Astrocyte (in vitro differentiated cells and primary cell): ENCODE measurements at places on chromosomes 3 and 15. TPM values are rescaled to one million over a fixed set of nuclear protein-coding genes. Genes with fewer than 3 reads are reported as not detected.

DNA sequence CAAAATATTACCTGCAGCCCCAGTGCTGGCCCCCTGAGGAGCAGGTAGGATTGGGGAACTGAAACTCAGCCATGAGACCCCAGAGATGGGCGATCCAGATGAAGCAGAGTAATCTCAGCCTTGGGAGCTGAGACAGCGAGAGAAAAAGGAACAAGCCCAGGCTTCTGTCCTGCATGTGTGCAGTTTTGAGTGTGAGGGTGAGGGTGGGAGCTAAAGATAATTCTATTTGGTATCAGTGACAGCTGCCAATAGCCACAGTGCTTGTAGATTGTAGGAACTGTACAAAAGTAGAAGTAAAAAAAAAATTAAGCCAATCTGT is 5.9 kb downstream of the ATP8B4 start:
- H3K27me3 ChIP-seq: peaks cover 2% of the 10 kb centered on the region
- H3K27ac ChIP-seq: no peak overlapping the region
- no peak overlapping the region for H3K4me3 ChIP-seq

EHD4 gene
- total RNA-seq: 46.4 and 51.4 TPM in 2 replicates

DNA sequence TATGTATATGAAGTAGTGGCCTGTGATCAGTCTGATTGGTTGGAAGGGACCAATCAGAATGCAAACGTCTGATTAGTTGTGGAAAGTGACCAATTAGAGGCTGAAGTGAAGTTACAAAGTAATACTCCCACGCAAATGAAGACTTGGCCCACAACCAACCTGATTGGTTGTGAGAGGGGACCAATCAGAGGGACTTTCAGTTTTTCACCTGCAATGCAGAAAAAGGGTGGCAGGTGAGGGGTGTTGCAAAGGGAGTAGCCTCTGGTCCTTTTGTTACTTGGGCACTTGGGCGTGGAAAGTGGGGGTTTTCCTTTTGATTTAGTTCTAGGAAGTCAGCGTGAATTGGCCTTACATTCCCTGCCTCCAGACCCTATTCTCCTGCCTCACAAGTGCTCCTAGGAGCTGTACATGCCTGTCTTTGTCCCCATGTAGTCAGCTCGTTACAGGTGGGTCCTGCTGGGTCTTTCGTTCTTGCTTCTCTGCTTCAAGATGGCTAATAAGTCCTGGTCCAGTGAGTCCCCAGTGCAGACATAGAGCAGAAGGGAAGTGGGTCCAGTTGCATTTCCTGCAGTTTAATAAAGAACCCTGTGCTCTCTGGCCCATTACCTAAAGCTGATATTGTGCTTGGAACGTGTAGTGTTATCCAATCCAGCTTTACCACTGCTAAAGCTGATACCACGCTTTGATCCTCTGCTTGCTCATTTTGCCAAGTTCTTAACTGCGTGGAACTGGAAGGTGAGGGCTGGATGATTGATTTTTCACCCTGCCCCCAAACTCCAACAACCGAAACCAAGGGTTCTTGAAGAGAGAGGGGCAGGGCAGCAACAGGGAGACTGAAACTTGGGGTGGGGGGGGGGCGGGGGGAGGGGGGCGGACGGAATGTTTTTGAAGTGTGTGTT is 46.0 kb upstream of the CD47 start:
- no peaks in the 10 kb centered on the region for H3K27me3 ChIP-seq
- peaks cover 11% of the 10 kb centered on the region for H3K4me1 ChIP-seq
- no peak for DNase-seq

CNOT10 gene
- total RNA-seq: 23.9 and 26.2 TPM in 2 replicates

GRCh38 chr3:86771741-86772512 is 219.0 kb downstream of the VGLL3 start:
- H3K4me3 ChIP-seq: no peak overlapping the region
- H3K36me3 ChIP-seq: no peaks in the 10 kb centered on the region
- no peak for DNase-seq
- H3K27me3 ChIP-seq: no peaks in the 10 kb centered on the region

STRIT1 gene
- not detected in 2 replicates for total RNA-seq

TMEM45A gene
- total RNA-seq: 35.5 and 49.7 TPM in 2 replicates

DNA sequence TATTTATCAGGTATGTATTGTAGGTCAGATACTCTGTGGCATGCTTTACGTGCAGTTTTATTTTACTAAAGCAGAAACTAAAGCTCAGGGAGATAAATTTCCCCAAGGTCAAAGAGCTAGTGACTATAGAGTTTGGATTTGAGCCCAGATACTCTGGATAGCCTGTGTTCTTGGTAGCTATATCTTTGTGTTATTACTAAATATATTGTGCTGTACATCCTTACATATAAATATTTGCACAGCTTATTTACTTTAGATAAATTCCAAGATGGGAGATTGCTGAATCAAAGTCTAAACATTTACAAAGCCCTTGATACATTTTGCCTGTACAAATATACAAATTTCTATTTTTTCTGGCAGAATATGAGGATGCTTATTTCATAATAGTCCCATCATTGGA is 660.9 kb upstream of the NAALADL2 start:
- no peaks in the 10 kb centered on the region for H3K4me1 ChIP-seq
- H3K36me3 ChIP-seq: no peaks in the 10 kb centered on the region
- H3K4me3 ChIP-seq: no peak overlapping the region
- DNase-seq: peak; percentile 43
- no peak overlapping the region for H3K27ac ChIP-seq

GRCh38 chr3:82137861-82138260 is 376.4 kb upstream of the GBE1 start:
- DNase-seq: no peak
- no peaks in the 10 kb centered on the region for H3K36me3 ChIP-seq
- no peak overlapping the region for H3K27ac ChIP-seq

DNA sequence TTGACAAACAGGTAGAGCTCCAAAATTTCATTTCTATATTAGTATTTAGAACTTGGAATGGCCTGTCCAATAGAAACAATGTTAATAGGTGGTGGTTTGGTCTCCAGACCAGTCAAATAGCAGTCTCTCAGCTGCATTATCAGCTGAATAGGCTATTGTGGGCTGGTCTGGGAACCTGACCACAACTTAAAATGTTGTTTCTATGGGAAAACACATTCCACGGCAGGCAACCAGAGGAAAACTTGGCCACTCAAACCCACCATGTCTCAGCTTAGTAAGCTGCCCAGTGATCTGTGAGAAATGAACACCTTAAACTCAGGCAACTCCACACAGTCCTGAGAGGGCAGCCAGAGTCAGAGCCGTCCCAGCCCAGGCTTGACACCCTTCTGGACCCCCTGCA is 20.4 kb downstream of the FBN1 start:
- no peaks in the 10 kb centered on the region for H3K27me3 ChIP-seq
- H3K4me3 ChIP-seq: no peak overlapping the region

GRCh38 chr3:176741664-176742047 is 455.6 kb downstream of the TBL1XR1 start:
- H3K4me3 ChIP-seq: no peak overlapping the region
- H3K4me1 ChIP-seq: no peaks in the 10 kb centered on the region
- H3K36me3 ChIP-seq: no peaks in the 10 kb centered on the region
- DNase-seq: no peak

OR5H1 gene
- not detected in 2 replicates for total RNA-seq

GRCh38 chr15:42148808-42149492 is 7.5 kb downstream of the PLA2G4F start:
- no peaks in the 10 kb centered on the region for H3K4me1 ChIP-seq
- H3K4me3 ChIP-seq: no peak overlapping the region
- no peak overlapping the region for H3K27ac ChIP-seq
- no peak for DNase-seq
- H3K36me3 ChIP-seq: no peaks in the 10 kb centered on the region

DNA sequence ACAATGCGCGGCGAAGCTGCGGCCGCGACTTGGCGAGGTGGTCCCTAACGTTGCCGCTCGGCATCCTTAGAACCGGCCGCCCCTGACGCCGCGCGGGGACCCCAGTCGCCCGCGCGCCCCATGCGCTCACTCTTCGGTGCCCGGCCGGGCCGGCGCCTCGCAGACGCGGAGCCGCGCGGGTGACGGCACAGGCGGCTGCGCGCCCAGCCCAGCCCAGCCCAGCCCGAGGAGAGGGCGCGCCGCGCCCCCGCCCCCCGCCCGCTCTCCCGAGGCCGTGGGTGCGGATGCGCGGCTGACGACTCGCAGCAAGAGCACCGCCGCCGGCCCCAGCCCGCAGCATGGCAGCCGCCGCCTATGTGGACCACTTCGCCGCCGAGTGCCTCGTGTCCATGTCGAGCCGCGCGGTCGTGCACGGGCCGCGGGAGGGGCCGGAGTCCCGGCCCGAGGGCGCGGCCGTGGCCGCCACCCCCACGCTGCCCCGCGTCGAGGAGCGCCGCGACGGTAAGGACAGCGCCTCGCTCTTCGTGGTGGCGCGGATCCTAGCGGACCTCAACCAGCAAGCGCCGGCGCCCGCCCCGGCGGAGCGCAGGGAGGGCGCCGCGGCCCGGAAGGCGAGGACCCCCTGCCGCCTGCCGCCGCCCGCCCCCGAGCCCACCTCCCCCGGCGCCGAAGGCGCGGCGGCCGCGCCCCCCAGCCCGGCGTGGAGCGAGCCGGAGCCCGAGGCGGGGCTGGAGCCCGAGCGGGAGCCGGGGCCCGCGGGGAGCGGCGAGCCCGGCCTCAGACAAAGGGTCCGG is 437 bp downstream of the KLF13 start:
- H3K4me1 ChIP-seq: peaks cover 6% of the 10 kb centered on the region
- no peaks in the 10 kb centered on the region for H3K36me3 ChIP-seq
- peak overlapping the region; percentile 67 for H3K4me3 ChIP-seq
- no peak for DNase-seq
- H3K27me3 ChIP-seq: no peaks in the 10 kb centered on the region

CYP8B1 gene
- total RNA-seq: not detected in 2 replicates

DNA sequence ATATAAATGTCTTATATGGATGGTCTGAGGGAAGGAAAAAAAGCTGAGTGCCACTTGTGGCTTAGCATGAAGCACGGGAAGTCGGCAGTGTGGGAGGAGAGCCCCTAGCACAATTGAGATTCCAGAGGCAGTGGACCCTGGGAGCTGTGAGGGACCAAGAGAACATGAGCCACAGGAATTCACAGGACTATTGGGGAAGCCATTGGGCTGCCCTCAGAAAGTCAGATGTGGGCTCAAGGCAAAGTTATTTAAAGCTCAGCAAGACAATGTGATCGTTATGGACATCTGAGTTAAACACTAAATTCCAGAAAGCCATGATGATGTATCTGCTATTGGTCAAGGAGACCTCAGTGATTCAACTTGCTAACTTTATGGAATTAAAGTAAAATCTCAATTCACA is 380.8 kb upstream of the IL12A start:
- DNase-seq: peak; percentile 37
- H3K36me3 ChIP-seq: no peaks in the 10 kb centered on the region
- no peaks in the 10 kb centered on the region for H3K4me1 ChIP-seq
- no peak overlapping the region for H3K4me3 ChIP-seq

VIPR1 gene
- total RNA-seq: 0.68 TPM in 1 of 2 replicates, not detected in the other

DNA sequence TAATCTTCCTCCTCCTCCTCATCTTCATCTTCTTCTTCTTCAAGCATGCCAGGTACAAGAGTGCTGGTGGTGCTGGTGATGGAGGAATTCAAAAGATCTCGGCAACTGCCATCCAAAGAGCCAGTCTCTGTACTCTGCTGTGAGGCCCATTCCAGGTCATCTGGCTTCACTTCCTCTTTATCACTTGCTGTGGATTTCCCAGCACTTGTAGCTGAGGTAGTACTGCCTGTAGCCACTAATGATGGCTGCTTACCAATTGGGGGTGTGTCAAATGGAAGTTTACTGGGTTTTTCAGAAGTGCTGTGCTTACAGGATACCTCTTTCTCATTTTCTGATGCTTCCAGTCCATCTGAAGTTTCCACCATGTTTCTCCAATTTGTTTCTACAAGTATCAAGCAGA is 28.8 kb upstream of the SHC4 start:
- H3K4me3 ChIP-seq: no peak overlapping the region
- peaks cover 35% of the 10 kb centered on the region for H3K36me3 ChIP-seq
- no peaks in the 10 kb centered on the region for H3K4me1 ChIP-seq
- H3K27ac ChIP-seq: no peak overlapping the region

DNA sequence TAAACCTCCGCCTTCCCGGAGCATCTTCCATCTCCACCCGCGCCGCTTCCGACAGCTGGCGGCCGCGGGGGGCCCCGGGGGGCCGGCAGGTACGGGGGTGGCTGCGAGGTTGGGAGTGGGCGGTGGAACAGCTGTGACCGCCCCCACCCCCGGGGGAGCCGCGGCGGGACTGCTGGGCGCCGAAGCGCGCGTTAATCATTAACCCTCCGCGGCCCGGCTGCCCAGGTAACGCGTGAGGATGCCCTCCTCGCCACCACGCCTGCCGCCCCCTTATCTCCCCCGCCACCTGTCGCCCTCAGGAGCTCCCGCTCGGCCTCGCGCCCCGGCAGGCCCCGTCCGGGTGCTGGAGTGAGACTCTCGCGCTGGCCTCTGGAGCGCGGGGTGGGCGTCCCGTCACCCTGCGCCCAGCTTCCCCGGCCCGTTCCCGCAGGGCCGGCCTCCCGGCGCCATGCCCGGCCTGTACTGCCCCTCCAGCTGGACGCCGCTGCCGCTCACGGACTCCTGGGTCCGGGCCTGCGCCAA is 757 bp downstream of the VWA5B2 start:
- H3K4me3 ChIP-seq: no peak overlapping the region
- H3K27me3 ChIP-seq: peaks cover 47% of the 10 kb centered on the region
- H3K4me1 ChIP-seq: peaks cover 13% of the 10 kb centered on the region
- H3K36me3 ChIP-seq: no peaks in the 10 kb centered on the region

CRBN gene
- 26.1 and 28.2 TPM in 2 replicates for total RNA-seq

GRCh38 chr3:179715582-179715981 is 62.7 kb downstream of the USP13 start:
- H3K36me3 ChIP-seq: no peaks in the 10 kb centered on the region
- peak overlapping the region; percentile 71 for H3K27ac ChIP-seq
- DNase-seq: no peak
- peaks cover 28% of the 10 kb centered on the region for H3K4me1 ChIP-seq

- H3K27ac ChIP-seq: no peak overlapping the region
- H3K4me1 ChIP-seq: no peaks in the 10 kb centered on the region
- no peak for DNase-seq
- no peak overlapping the region for H3K4me3 ChIP-seq
- H3K27me3 ChIP-seq: no peaks in the 10 kb centered on the region
- H3K36me3 ChIP-seq: peaks cover 9% of the 10 kb centered on the region
These were observed 36.4 kb downstream of the EIF3J start for GRCh38 chr15:44573386-44573785.

- DNase-seq: no peak
- no peaks in the 10 kb centered on the region for H3K4me1 ChIP-seq
- no peak overlapping the region for H3K27ac ChIP-seq
- H3K4me3 ChIP-seq: no peak overlapping the region
- no peaks in the 10 kb centered on the region for H3K27me3 ChIP-seq
These were observed 75.8 kb upstream of the UMPS start for GRCh38 chr3:124654470-124654845.

CLRN1 gene
- total RNA-seq: not detected in 2 replicates

KNL1 gene
- total RNA-seq: 2.0 and 3.3 TPM in 2 replicates

IQCF5 gene
- total RNA-seq: not detected in 2 replicates

GOLGA8K gene
- 0.77 and 0.87 TPM in 2 replicates for total RNA-seq

GRCh38 chr15:95078003-95078402 is 846.6 kb downstream of the MCTP2 start:
- no peak overlapping the region for H3K27ac ChIP-seq
- H3K36me3 ChIP-seq: no peaks in the 10 kb centered on the region
- H3K4me3 ChIP-seq: no peak overlapping the region
